Pancreas (tissue), 10 donors: ENCODE measurements at places on chromosomes 4 and X. TPM values are rescaled to one million over a fixed set of nuclear protein-coding genes. Genes with fewer than 3 reads are reported as not detected.

Gene TAF7L
- not detected for polyA plus RNA-seq

Gene VCX
- polyA plus RNA-seq: 0.23 TPM

Gene RTL3
- not detected for polyA plus RNA-seq

Gene OTC
- polyA plus RNA-seq: 1.4 TPM

Gene RBMXL3
- not detected for polyA plus RNA-seq

Gene ARHGAP4
- 71.7 TPM for polyA plus RNA-seq

Gene PDE5A
- polyA plus RNA-seq: 19.3 TPM

Gene RIPPLY1
- polyA plus RNA-seq: 0.23 TPM

Gene CRLF2
- 0.07 TPM for polyA plus RNA-seq

Gene TACR3
- 0.02 TPM for polyA plus RNA-seq

Gene RLIM
- 5.6 TPM for polyA plus RNA-seq

Gene RELL1
- 0.38 TPM for polyA plus RNA-seq

Gene ATOH1
- polyA plus RNA-seq: not detected
